ENCODE measurements at places on chromosomes 4 and X.

- DNase-seq: no peak
These were observed 1.4 kb upstream of the POLA1 start for GRCh38 chrX:24692305-24692704.

GRCh38 chr4:8708401-8709021 is 115.9 kb downstream of the CPZ start:
- DNase-seq: no peak

GRCh38 chrX:129782706-129783105 is 3.0 kb downstream of the SASH3 start:
- no peak for DNase-seq

DNA sequence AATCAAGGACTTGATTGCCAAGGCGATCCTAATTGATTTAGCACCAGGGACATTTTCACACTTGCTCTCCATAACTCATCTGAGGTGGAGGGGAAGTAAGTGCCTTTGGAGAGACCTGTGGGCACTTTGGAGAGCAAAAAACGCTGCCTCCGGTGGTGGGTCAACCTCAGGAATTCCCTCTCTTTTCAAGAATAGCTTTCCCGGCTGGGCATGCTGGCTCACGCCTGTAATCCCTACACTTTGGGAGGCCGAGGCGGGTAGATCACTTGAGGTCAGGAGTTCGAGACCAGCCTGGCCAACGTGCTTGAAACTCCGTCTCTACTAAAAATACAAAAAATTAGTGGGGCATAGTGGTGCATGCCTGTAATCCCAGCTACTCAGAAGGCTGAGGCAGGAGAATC is 49.2 kb downstream of the PRPS1 start:
- DNase-seq: no peak

- DNase-seq: no peak
These were observed 134.0 kb upstream of the ZIC3 start for GRCh38 chrX:137431693-137432488.
